ENCODE measurements at places on chromosomes 16 and 17. TPM values are rescaled to one million over a fixed set of nuclear protein-coding genes. Genes with fewer than 3 reads are reported as not detected.

GRCh38 chr16:66091471-66091891 lies 275.0 kb upstream of the CDH5 start:
- no peak for DNase-seq
- H3K27ac ChIP-seq = no peak overlapping the region
- H3K4me1 ChIP-seq = no peaks in the 10 kb centered on the region
- H3K4me3 ChIP-seq = no peak overlapping the region
- no peaks in the 10 kb centered on the region for H3K36me3 ChIP-seq
- H3K27me3 ChIP-seq = no peaks in the 10 kb centered on the region

SLC52A1 gene
- not detected for total RNA-seq

GRCh38 chr17:9968008-9968407 lies 62.9 kb upstream of the RCVRN start:
- H3K4me1 ChIP-seq = peaks cover 8% of the 10 kb centered on the region
- no peak overlapping the region for H3K27ac ChIP-seq
- H3K36me3 ChIP-seq = no peaks in the 10 kb centered on the region
- H3K27me3 ChIP-seq = no peaks in the 10 kb centered on the region
- DNase-seq = no peak

GNAO1 gene
- 67.0 TPM for total RNA-seq

DNA sequence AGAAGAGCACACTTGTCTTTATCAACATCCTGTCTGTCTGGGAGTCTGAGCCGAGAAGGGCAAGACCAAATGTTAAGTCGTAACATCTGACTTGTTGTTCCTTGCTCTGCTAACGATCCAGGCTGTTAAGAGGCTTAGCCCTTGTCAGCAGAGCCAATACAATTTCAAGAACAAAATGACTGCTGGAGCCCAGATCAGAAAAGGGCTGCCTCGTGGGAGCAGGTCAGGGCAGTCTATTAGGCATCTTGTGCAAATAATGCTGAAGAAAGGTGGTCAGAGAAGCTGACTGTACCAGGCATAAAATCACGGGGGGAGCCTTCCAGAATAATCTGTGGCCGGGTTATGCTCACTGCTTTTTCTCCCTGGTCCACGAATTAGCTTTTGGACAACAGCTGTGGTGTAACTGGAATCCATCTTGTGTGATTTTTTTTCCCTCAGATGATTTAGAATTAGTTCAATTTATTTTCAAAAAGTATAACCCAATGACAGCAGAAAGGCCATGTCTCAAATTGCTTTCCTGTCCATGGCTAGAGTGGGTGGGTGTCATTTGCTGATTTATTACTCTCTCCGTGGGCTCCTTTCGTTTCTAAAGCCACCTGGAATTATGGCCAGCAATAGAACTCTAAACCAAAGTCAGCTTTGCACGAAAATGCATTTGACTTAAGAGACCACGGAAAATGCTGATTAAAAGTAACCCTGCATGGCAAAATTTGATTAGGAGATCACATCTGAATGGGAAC lies 221.1 kb upstream of the HSBP1 start:
- H3K27me3 ChIP-seq = no peaks in the 10 kb centered on the region
- no peak overlapping the region for H3K4me3 ChIP-seq
- H3K36me3 ChIP-seq = no peaks in the 10 kb centered on the region
- H3K27ac ChIP-seq = no peak overlapping the region

CIBAR2 gene
- not detected for total RNA-seq

DNA sequence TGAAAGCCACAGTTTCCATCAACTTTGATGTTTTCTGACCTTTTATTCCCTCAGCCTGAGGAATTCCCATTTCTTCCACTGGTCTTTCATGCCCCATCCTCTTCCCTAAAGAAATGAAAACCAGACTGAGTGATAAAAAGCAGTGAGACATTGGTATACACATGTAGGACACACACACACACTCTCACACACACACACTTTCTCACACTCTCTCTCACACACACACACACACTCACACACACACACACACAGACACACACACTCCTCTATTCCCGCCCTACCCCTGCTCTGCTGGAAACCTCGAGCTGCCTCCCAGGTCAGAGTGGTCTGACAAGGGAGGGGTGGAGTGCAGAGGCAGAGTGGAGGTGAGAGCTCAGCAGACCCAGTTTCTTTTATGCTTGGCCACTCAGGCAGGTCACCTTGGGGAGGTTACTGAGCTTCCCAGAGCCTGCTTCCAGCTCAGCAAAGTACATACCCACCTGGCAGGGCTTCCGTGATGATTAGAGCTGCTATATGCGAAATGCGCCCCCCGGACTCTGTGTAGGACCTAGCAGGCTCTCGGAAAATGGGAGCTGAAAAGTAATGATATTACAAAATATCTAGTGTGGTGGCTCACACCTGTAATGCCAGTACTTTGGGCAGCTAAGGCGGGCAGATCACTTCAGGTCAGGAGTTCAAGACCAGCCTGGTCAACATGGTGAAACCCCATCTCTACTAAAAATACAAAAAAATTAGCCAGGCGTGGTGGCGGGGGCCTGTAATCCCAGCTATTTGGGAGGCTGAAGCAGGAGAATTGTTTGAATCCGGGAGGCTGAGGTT lies 30.7 kb downstream of the CCR7 start:
- peak; percentile 49 for DNase-seq
- peak overlapping the region; percentile 16 for H3K27ac ChIP-seq
- peaks cover 61% of the 10 kb centered on the region for H3K4me1 ChIP-seq

DNA sequence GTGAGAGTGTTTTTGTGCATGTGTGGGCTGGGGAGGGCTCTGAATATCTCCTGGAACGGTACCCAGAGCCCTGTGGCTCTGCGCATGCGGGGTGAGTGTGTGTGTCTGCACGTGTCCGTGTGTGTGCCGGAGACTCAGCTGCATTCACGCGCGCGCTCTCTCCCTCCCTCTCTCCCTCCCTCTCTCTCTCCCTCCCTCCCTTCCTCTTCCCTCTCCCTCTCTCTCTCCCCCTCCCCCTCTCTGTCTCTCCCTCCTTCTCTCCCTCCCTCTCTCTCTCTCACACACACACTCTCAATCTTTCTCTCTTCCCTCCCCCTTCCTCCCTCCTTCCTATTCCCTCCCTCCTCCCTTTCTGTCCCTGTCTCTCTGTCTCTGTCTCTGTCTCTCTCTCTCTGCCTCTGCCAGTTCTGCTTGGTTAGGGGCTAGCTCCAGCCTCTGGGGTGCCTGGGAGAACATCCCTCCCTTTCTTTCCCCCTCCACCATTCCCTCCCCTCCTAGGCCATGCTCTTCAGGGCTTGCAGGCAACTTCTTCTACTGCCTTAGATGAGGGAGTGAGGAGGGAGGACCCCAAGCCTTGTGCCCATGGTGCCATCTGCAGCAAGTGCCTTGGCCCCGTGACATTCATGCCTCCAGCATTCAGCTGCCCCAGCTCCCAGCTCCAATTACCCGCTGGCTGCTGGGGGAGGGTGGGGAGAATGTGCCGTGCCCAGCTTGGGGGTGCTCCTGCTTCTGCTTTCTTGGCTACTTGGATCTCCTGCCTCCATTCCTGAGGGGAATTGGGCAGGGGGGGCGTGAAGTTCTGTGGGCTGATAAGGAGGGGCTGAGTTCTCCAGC lies 6.4 kb downstream of the THRA start:
- peak overlapping the region; percentile 34 for H3K4me3 ChIP-seq
- no peaks in the 10 kb centered on the region for H3K27me3 ChIP-seq
- peak overlapping the region; percentile 96 for H3K27ac ChIP-seq
- no peaks in the 10 kb centered on the region for H3K36me3 ChIP-seq
- H3K4me1 ChIP-seq = peaks cover 99% of the 10 kb centered on the region
- DNase-seq = peak; percentile 99

SRL gene
- 0.71 TPM for total RNA-seq

DNA sequence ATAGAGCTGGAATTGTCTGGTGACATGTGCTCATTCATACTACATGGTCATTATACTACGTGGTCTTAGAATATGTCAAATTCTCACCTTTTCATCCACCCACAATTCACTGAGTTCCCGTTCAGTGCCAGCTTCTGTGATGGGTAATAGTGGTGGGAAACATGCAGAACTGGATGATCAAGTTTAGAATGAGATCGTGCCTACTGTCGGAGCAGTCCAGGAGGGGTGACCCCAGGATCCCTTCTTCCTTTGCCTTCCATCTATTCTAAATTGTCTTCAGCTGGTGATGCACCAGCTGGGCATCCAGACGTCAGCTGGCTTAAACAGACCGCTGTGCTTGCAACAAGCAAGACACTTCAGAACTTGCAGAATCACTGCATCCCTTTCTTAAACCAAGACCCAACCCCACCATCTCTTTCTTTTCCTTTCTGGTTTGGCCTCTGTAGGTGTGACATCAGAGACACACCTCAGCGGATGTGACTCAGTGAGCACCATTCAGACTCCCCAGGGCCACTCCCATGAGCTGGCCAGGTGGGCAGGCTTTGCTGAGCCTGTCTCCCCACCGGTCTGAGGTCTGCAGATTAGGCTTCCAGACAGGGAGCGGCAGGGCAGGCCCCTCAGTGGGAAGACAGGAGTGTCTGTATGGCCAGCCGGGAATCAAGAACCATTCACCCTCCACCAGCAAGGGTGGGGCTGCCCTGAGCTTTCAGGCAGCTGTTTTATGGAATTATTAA lies 18.1 kb downstream of the C17orf100 start:
- H3K27me3 ChIP-seq = peaks cover 6% of the 10 kb centered on the region
- H3K36me3 ChIP-seq = no peaks in the 10 kb centered on the region
- no peak for DNase-seq
- no peaks in the 10 kb centered on the region for H3K4me1 ChIP-seq

DNA sequence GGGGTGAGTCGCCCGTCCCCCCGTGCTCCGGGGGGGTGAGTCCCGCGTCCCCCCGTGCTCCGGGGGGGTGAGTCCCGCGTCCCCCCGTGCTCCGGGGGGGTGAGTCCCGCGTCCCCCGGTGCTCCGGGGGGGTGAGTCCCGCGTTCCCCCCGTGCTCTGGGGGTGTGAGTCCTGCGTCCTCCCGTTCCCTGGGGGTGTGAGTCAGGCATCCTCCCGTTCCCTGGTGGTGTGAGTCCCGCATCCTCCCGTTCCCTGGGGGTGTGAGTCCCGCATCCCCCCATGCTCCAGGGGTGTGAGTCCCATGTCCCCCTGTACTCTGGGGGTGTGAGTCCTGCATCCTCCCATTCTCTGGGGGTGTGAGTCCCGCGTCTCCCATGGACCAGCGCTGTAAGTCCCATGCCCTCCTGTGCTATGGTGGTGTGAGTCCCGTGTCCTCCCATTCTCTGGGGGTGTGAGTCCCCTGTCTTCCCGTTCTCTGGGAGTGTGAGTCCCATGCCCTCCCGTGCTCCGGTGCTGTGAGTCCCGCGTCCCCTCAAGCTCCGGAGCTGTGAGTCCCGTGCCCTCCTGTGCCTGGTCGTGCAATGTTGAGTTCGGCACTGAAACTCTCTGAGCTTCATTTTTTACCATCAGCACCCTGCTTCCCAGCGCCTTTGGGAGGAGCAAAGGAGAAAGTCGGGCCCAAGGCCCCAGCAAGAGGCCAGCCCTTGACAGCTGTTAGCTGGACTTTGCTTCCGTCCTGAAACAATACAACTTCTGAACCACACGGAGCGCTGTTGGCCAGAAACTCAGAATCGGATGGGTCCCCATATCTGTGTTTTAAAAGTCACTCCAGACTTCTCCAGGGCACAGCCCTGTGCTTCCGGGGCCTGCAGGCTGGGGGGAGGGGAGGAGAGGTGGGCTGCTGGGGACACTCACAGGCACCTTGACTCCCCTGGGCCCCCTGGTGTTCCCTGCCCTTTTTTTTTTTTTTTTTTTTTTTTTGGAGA lies 11.5 kb upstream of the ZC3H18 start:
- H3K27ac ChIP-seq = no peak overlapping the region
- H3K4me3 ChIP-seq = no peak overlapping the region
- peak; percentile 89 for DNase-seq
- H3K36me3 ChIP-seq = no peaks in the 10 kb centered on the region
- no peaks in the 10 kb centered on the region for H3K27me3 ChIP-seq

- H3K36me3 ChIP-seq = no peaks in the 10 kb centered on the region
- H3K4me3 ChIP-seq = no peak overlapping the region
- no peak overlapping the region for H3K27ac ChIP-seq
- H3K4me1 ChIP-seq = no peaks in the 10 kb centered on the region
Observed at GRCh38 chr17:63279498-63280230, 166.4 kb downstream of the CYB561 start.

- no peak overlapping the region for H3K4me3 ChIP-seq
- H3K27me3 ChIP-seq = no peaks in the 10 kb centered on the region
- no peak for DNase-seq
- no peaks in the 10 kb centered on the region for H3K36me3 ChIP-seq
Observed at GRCh38 chr16:21033704-21034103, 116.9 kb downstream of the DNAH3 start.

DNA sequence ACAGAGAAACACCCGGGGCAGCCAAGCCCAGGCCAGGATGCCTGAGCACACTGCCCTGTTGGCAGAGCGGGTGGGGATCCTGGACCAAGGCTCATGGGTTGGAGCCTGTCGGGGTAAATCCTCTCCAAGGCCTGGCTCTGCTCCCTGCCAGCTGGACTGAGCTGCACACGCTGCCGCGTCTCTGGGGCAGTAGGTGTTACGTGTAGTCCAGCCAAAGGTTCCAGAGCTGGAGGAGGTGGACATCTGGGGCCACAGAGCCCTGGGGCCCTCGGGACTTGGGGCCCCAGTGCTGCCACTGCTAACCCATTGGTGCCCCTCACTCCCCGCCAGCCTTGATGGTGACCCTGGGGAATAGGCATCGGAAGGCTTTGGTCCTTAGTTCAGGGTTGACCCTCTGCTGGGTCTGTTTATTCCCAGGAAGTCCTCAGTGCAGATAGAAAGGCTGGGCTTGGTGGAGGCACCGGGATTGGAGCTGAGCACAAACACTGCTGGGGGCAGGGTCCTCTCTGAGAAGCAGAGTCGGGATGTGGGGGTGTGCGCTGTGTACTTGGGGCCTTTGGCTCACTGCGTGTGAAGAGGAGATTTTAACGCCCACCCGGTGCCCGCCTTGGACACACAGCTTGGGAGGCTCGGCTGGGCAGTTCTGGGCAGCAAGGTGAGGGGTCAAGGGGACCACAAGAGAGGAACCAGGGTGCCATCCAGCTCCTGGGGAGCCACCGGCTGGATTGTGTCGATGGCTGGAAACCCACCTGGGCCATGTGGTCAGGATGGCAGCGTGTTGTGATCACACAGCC lies 16.3 kb upstream of the CBX4 start:
- H3K27me3 ChIP-seq = no peaks in the 10 kb centered on the region
- no peaks in the 10 kb centered on the region for H3K36me3 ChIP-seq
- H3K4me1 ChIP-seq = no peaks in the 10 kb centered on the region
- H3K4me3 ChIP-seq = no peak overlapping the region
- DNase-seq = no peak
